Endothelial cell (in vitro differentiated cells): ENCODE measurements at places on chromosomes 3 and 15. TPM values are rescaled to one million over a fixed set of nuclear protein-coding genes. Genes with fewer than 3 reads are reported as not detected.
A peak's percentile ranks its signal among the peaks of the same experiment; 100 is the strongest.

DNA sequence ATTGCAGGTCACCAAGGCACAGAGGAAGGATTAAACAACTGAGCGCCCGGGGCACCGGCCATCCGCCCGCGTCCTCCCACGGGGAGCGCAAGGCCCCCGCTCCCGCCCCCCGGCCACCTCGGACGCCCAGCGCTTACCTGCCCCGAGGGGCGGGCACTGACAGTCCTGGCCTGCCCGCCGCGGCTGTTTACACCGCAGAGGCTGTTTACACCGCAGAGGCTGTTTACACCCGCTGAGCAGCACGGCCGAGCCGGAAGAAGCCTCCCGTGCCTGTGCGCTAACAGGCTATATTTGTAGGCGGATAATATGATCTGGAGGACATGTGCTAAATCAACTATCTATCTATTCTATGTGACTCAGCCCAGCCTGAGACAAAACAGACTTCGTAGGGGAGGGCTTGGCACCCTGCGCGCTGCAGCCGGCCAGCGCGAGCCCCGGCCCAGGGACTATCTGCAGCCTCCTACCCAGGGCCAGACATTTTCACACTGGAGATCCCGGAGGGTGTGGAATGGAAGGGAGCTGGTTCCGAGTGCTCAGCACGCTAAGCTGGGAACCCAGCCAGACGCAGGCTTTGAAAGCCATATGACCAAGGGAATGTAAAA, at the start of gene LRRC2:
LRRC2 (minus strand) TSS at position 263 of the 602 bp plus-strand sequence. CDS start 14,711 bp downstream, outside the sequence.
- peak; percentile 31 for DNase-seq

DNA sequence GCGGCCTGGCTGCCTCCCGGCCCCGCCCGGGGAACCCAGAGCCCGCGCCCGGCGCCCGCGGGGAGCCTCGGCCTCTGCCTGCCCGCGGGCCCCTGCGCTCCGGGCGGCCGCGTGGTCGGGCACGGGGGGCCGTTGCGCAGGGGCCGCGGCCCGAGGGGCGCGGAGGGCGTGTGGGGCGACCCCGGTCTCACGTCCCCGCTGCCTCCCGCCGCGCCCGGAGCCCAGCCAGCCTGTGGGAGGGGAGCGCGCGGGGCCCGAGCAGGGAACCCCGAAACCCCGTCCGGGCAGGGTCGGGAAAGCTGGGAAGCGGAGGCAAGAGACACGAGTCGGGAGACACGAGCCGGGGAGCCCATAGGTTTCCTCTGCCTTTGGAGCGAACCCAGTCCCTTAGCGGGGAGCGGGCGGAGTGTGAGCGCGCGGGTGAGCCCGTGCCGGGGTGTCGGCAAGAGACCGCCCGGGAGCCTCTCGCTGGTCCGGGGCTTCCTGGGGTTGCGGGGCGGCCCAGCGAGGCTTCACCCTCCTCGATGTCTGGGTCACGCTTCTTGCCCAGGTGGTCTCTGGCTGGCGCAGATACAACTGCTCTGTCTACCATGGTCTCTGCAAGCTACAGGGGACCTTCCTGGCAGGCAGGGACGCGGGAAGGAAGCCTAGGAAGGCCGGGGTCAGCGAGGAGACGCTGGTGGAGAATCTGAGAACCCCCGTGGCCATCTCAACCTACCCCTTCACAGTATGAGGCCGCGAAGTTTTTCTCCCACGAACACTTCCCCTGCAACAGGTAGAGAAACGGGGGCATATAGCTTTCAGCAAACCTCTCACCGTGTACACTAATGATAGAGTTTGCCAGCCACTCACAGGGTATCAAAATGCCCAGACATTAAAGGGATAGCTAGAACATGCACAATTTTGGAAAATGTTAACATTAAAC, 586 bp downstream of the LRRK1 start:
- peak; percentile 22 for DNase-seq

DNA sequence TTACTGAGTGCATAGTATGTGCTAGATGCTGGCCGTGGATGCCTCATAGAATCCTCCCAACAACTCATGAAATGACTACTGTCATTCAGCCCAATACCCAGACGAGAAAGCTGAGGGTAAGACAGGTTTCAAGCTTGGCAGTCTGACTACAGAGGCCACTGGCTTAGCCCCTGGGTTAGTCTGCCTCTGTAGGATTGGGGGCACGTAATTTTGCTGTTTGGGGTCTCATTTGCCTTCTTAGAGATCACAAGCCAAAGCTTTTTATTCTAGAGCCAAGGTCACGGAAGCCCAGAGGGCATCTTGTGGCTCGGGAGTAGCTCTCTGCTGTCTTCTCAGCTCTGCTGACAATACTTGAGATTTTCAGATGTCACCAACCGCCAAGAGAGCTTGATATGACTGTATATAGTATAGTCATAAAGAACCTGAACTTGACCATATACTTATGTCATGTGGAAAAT, 1.0 kb upstream of the CCR5 start:
- DNase-seq: no peak

DNA sequence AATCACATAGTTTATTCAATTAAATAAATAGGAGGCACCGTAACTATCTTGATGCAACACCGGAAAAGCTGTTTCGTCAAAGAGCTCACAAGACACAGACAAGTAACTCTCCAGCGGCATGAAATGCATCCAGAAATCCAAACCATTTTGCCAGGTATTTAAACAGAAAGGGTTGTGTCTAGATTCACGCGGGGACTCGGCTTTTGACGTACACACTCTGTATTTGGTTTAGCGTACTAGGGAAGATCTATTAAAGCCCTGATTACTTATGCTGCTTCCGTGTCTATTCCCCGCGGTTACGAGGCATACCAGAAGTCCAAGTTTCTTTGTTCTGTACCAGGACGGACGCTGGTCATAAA, 718 bp downstream of the BNIP2 start:
- DNase-seq: no peak

The NPAP1 gene
- total RNA-seq: 0.18 TPM

The DPPA4 gene
- 80.5 TPM for total RNA-seq

The RARB gene
- not detected for total RNA-seq
